ENCODE measurements at places on chromosomes 5 and 9.

DNA sequence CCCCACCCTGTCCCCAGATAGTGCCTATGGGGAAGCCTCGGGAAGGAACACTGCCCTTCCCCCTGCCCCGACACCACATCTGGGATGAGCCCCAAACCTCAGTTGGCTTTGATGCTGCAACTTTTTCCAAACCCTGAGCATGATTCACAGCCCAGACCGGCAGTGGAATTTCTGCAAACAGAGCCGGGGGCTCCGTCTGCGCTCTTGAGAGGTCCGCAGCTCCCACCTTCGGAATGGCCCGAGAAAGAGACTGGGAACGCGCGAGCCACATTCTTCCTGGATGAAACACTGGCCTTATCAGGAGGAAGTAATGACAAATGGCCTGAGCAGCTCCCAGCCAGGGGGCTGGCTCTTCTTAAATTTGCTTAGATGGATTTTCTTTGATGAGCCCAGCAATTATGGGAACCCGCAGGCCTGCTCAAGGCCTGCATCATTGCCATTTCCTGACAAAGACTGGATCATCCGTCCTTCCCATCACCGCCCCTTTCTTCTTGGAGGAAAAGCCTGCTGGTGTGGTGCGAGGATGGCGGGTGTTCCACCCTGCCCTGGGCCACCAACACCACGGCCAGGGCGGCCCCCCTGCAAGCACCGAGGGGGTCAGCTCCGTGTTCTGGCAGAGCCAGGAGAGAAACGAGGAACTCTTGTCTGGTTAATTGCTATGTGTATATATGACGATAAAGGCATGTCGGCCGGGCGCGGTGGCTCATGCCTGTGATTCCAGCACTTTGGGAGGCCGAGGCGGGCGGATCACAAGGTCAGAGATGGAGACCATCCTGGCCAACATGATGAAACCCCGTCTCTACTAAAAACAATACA is 38.8 kb upstream of the COL5A1 start:
- no peak for DNase-seq

GRCh38 chr9:73741316-73741715 is 589.7 kb downstream of the ANXA1 start:
- no peak for DNase-seq

DNA sequence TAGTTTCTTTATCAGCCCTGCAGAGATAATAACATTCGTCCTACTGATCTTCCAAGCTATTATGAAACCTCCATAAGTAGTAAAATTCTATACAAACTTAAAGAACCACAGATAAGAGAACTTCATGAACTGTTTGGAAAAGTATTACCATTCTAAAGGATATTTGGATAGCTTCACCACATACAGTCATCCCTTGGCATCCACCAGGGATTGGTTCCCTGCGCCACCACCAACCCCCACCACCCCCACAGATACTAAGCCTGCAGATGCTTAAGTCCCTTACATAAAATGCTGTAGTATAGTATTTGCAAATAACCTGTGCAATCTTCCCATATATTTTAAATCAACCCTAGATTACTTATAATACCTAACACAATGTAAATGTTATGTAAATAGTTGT is 61.4 kb upstream of the SHISAL2B start:
- DNase-seq: no peak

DNA sequence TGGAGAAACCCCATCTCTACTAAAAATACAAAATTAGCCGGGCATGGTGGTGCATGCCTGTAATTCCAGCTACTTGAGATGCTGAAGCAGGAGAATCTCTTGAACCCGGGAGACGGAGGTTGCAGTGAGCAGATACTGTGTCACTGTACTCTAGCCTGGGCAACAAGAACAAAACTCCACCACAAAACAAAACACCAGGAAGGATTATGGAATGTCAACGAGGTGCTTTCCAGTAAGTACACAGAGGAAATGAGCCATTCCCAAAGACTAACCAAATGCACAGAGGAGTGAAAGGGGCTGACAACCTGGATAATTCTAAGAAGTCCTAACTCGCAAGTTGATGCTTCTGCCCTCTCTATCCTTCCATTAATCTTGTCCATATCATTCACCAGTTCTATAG is 126.1 kb upstream of the RETREG1 start:
- DNase-seq: no peak

DNA sequence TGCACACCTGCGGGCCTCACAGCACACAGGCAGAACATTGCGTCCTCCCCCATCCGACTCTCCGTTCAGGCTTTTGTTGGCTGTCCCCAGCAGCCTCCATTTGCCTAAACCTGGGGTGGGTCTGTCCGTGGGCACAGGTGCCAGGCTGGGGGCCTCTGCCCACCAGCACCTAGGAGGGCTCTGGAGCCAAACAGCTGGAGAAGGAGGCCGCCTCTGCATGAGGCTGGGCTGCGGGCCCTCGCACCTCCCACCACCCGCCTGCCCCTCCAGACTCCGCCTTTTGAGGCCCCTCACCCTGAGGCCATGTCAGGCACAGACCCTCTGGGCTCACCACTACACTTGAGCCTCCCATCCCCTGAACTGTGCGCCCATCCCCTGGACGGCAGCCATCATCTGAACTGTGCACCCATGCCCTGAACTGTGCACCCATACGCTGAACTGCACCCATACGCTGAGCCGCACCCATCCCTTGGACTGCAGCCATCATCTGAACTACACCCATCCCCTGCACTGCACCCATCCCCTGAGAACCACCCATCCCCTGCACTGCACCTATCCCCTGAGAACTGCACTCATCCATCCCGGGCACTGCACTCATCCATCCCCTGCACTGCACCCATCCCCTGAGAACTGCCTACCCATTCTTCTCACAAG is 98.0 kb upstream of the OTULINL start:
- no peak for DNase-seq

DNA sequence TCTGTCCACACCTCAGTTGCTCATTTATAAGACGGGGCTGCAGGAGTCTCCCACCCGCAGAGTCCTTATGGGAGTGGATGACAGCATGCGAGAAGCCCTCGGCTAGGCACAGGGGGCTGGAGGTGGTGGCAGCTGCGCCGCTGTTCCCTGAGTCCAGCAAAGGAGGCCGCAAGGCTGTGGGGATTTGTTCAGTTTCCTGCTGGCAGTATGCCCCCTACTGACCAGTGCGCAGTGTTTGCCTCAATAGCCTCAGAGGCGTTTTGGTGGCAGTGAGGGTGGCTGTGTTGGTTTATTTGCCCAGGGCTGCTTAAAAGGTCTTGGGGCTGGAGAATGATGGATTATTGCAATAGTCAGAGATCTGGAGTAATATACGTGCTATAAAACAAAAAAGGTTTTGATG is 176.3 kb upstream of the OTULINL start:
- no peak for DNase-seq

DNA sequence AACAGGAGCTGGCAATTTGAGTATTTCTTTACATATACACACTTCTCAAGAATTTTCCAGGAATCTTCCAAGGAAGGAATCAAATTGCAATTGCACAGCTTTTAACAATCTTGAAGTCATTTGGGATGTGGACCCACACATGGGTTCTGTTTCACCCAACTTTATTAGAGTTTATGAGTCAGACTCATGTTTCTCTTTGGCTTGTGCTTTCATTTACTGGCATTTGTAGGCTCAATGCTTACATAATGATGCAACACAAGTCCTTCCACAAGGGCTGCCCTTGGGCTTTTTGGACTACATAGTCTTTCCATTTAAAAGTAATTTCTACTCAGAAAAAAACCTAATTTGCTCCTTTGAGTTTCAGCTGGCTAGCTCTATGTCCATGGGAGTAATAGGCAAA is 4.6 kb upstream of the CDC37L1 start:
- no peak for DNase-seq

All from stimulated activated CD8-positive, alpha-beta memory T cell treated with anti-CD3 and anti-CD28 coated beads, Interleukin-15, amount 100 ng/mL, for 1 hour (primary cell).